GM12892 (cell line): ENCODE measurements at places on chromosomes 2 and 18.

DNA sequence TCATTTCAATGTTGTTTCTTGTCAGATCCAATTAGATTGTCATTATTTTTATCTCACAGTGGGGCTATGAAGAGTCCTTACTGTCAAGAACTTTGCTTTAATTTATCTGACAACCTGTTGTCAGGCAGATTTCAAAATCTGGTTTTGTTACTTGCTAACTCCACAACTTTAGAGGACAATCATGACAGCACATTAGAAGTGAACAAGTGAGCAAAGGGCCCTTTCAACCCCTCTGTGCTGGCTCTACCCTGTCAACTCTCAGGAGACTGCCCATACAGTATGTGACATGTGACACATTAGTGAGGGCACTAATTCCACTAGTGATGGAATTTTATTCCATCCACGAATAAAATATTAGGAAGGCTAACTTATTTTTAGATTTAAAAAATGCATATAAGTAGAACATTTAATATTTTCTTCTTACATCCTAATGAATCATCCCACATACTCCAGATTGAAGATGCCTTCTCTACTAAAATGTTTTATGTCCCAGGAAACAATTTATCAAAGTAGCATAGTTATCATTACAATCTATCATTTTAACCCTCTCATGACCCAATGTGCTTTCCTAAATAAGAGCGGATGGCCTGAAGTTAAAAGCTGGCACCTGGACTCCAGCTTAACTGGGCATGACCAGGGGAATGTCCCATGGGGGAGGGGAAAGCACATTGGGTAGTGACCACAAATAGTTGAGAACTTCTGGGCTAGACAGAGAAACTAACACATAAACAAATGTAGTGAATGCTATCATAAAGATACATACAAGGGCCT lies 97.6 kb upstream of the PPP1CB start:
- no peak for DNase-seq

GRCh38 chr2:219157396-219157795 lies 3.2 kb downstream of the NHEJ1 start:
- no peak for DNase-seq

GRCh38 chr2:70931376-70932000 lies 4.2 kb upstream of the ATP6V1B1 start:
- no peak for DNase-seq

DNA sequence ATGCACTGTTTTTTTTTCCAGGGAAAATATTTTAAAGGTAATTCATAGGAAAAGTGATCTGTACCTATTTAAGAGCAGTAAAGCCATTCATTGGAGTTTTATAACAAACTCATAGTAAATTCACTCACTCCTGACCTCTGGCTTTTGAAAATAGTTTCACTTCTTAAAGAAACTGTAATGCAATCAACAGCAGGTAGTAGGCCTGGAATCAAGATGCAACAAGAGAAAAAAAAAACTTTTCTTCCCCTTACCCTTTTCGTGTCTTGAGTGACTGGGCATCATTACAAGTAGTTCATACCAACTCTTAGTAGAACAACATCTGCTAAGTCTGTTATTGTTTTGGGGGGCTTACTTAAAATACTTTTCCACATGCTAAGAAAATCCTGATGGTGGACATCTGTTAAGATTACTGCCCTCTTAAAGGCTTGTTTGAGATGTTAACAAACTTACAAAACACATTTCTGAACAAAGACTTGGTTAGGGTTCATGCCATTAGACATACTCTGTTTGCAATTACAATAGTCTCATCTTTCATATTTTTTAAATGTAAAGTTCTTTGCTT lies 164.1 kb upstream of the FOSL2 start:
- DNase-seq = no peak

GRCh38 chr2:108409768-108410167 lies 32.0 kb downstream of the SULT1C4 start:
- no peak for DNase-seq

DNA sequence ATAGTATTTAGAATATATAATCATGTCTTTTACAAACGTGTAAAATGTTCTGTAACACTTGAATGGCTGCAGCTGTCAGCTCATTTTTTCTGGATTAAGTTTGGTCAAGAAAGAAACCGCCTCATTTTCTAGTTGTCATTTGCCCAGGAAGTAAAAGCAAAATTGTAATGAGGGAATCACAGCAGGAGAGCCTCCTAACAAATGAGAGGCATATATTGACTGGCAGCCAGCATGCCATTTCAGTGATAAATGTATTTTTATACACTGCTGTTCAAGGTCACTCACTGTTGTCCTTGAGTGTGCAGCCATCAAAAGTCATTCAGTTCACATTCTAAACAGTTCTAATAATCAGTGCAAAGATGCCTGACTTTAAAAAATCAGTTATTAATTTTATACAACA lies 144.3 kb upstream of the BOD1L2 start:
- no peak for DNase-seq

- no peak for DNase-seq
These were observed 78.7 kb downstream of the GLI2 start for GRCh38 chr2:120814352-120814751.

DNA sequence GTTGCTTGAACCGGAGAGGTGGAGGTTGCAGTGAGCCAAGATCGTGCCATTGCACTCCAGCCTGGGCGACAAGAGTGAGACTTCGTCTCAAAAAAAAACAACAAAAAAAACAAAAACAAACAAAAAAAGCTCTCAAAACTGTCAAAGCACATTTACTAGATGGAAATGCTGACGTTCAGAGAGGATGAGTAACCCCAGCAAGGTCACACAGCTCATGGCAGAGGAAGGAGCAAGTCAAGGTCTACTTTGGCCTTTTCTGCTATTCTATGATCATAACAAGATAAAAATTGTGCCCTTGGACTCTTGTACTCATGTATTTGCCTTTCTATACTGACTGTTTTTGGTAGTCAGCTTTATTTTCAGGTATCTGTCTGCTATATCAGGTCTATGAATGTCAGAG lies 109.5 kb downstream of the ARL6IP6 start:
- no peak for DNase-seq

DNA sequence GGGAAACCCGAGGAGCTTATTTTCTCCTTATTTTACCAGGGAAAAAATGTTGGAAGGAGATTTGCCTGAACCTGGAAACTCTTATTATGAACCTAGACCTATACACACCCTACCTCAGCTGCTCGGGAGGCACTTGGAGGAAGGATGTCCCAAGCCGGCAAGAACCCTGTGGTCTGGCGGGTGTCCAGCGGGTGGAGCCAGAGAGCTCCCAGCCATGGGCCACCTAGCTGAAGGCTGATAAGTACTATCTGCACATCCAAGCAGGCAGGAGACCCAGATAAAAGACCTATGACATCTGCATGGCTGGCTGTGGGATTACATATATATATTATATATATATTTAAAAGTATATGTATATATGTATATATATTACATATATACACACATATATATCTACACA lies 1.1 kb upstream of the SLC14A1 start:
- DNase-seq = peak; percentile 44

DNA sequence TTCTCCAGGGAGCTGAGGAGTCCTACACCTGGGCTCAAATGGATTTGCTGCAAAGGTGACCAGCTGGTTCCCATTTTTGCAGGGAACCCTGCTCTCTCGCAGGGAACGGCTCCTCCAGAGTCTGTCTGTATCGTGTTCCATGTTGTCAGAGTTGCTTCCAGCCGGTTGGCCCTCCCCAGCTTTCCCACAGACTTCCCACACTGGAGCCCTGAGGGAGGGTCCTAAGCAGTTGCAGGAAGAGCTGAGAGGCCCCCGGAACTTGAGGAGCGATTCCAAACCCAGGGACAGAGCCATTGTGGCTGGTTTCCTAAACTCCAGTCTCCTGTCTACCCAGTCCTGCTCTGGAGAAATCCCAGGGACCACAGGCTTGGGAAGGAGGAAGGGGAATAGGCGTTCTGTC lies 121.7 kb upstream of the PPP1CB start:
- no peak for DNase-seq

GRCh38 chr2:166360906-166361305 lies 14.8 kb downstream of the SCN9A start:
- no peak for DNase-seq

DNA sequence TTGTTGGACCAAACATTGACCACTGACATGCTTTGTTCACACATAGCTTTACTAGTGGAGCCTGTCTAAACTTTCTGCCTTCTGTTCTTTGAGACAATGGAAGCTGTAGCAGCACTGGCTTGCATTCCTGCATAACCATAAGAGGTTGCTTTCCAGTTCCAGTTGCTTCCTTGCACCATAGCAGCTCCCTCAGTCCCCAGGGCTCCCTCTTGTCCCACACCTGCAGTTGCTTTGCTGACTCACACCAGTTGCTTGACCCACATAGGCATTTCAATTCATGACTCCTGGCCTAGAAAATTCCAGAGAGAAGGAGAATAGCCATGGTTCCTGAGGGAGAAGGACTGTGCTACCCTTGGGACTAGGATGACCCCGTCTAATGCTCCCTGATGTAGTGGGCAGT lies 20.9 kb downstream of the SGPP2 start:
- DNase-seq = no peak

DNA sequence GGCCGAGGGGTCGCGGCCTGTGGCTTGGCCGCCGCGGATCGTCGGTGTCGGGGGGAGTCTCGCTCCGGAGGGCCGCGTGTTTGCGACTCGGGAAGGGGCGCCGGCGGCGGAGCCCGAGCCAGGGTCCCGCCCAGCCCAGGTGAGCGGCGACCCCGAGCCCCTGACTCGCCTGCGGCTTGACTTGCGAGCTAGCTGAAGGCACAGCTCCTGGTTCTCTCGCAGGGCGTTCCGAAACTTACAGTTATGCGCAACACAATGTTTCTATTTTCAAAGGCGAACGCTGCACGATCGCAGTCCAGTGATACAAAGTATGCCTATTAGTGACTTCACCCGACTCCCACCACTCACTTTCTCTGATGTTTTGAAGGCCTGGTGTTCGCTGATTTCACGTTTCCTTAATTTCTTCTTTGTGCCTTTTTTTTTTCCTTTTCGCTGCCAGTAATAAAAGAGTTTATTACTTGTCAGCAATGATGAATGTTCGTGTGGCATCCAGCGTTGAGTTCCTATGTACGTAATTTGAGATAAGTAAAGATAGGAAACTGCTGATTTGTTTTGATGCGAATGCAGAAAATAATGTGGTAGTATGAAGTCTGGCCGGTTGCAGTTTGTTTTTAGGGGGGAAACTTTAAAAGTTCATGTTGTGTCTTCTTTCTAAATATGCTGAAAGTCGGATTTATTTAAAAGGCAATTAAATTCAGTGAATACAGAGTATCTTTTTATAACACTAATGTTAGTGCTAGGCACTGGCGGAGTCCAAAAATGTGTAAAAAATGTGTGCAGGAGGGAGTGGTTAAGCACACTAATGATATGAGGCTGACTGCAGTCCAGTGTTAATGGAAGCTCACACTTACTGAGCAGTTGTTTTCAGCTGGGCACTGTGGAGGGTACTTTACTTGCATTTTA lies 706 bp downstream of the UBXN2A start:
- DNase-seq = no peak

DNA sequence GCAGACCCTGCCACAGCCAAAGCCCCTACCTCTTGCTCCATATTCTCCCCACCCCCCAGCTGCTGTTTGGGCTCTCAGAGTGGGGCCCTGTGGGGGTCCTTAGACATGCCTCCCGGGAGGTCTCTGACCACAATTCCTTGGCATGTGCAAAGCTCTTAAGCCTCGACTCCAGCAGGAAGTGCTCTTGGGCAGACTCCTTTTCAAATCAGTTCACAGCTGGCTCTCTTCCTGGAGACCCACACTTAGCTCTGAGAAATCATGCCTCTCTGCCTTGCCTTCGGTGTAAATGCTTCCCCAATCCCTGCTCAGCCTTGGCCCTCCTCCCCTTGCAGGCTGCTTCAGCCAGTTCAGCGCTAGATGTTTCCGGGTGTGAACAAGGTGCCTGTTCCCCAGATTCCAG lies 46.9 kb downstream of the NGEF start:
- no peak for DNase-seq

DNA sequence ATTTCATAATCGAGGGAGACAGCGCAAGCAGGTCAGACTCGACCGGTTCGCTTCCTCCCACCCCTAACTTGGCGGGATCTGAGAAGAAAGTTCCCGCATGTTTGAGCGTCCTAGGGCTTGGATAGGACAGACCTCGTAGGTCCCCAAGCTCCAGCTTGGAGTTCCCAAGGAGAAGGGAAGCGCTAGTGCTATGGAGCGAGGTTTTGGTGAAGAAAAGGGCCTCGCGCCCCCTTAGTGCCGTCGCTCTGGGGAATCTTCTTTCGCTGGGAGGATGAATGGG lies 11.6 kb upstream of the SKOR2 start:
- DNase-seq = no peak
